ENCODE measurements at places on chromosomes 7 and 10.

- no peak for DNase-seq
Measured at GRCh38 chr10:37390926-37391325, 265.5 kb downstream of the ANKRD30A start.

GRCh38 chr10:62512732-62513475, 138.7 kb downstream of the ZNF365 start:
- DNase-seq, result no peak

DNA sequence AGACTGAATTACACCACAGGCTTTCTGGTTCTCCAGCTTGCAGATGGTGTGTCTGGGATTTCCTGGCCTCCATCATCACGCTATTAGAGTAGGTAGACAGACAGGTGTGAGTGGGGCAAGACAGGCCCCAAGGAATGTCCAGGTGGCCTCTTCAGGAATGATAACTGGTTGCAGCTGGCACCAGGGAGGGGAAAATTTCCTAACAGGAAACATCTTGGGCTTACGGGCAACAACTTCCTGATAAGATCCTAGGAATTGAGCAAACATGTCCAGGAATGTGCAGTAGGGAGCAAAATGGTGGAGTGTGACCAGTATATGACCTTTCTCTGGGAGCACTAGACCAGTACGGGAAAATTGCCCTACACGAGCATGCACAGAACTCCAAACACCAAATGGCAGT, 11.3 kb downstream of the XRCC2 start:
- DNase-seq, result peak; percentile 74

- no peak for DNase-seq
Measured at GRCh38 chr10:22610610-22611009, 103.8 kb downstream of the PIP4K2A start.

DNA sequence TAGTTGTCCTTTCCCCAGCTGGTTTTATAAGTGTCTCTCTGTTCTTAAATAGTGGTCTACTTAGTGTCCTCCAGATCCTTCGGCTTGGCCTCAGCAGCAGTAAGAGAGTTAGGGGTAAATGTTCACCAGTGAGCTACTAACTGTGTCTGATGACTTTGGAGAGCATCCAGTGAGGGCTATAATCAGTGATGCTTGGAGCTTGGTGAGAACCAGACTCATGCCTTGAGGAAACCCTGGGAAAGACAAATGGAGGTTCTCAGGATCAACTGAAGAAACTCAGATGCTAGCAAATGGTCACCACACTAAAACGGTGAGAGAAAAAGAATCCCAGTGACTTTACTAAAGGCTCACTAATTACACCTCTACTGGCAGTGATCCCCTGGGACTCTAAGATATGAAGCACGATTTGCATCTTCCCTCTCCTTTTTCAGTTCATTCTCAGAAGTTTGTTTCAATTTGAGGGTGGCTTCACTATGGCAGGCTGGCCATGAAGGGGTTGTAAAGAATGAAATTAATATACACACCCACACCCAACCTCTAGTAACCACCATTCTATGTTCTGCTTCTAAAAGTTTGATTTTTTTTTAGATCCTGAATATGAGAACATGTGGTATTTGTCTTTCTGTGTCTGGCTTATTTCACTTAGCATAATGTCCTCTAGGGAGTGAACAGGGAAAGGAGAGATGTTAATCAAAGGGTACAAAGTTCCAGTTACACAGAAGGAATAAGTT, 177.9 kb downstream of the PDE1C start:
- DNase-seq, result no peak
